Activated CD8-positive, alpha-beta T cell treated with anti-CD3 and anti-CD28 coated beads for 36 hours (primary cell): ENCODE measurements at places on chromosomes 7 and 10.

DNA sequence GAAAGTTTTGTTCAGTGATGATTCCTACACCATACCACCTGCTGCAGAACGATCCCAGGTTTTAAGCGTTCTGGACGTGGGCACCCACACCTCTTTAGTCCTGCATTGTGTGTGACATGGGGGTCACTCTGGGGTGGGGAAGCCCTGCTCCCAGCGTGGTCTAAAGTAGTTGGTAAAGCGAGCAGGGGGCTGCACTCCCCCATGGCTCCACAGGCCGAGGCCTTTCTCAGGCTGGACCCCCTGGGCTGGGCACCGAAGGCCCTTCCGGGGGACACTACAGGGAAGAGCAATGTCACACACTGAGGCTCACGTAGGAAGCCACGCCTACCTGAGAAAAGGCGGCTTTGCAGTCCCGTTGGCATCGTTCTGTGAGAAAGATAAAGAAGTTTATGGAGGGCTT lies 12.3 kb downstream of the BRI3 start:
- DNase-seq: no peak

DNA sequence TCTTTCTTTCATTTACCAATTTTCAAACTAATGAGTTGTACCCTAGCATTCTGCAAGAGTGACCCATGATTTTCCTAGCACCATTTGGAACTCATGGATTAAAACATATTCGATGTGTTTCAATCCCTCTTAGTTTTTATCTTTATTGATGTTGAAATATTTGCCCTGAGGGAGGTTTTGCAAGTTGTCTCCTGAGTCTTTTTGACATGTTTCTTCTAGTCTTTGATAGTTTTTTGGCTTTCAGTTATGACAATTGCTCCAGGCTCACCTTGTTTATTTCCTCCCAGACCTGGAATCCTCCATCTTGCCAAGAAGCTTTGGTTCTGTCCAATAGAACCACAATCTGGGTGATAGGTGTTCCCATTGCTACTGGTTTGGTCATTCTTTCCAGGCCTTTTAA lies 327.8 kb downstream of the WDR11 start:
- no peak for DNase-seq

DNA sequence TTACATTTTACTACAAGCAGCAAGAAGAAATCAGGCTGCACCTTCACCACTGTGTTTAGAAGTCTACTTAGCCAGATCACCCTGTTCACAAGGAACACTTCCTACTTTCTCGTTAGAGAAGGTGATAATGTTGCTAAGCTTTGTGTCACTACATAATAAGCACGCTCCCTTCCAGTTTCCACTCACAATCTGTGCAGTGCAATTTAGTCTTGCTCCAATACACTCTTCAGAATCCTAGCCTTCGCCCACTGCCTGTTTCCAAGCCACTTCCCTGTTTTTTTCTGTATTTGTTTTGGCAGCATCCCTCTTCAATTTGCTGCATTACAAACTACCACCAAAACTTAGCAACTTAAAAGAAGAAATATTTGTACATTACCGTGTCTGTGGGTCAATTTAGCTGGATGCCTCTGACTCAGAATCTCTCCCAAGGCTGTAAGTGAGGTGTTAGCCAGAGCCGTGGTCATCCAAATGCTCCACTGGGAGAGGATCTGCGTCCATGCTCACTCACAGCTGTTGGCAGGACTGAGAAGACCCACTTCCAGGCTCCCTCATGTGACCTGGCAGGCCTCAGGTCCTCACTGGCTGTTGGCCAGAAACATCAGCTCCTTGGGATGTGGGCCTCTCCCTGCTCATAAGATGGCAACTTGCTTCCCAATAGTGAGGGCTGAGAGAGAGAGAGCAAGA lies 110.4 kb downstream of the PON1 start:
- no peak for DNase-seq

DNA sequence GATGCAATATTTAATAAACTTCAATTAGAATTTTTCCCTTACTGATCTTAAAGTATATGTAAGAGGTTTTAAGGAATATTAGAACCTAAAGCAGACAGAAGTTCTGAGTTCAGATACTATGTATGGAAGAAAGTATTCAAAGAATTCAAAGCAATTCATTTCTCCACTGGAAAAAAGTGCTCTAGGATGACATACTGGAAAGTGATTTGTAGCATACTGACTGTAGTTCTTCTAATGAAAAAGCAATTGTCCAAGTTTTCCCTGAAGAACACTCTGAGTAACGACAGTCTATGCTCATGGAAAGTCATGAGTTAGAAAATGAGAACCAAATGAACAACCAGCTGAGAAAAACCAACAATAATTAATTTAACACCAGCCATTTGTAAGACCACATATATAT lies 180.8 kb upstream of the SLC26A5 start:
- no peak for DNase-seq

DNA sequence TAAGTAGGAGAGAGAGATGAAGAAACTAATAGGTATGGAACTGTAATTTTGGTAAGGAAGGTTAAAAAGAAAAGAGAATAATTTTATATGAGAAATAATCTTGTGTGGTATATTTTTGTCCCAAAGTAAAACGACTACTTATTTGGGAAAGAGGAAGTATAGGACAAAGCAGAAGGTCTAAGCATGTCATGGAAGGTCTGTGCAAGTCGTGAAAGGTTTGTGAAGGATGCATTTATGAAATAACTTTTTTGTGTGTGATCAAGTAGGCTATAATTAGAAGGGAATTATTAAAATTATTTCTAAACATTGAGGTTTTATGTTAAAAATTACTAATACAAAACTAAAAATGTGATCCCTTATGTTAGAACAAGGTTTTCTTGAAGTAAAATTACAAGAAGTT lies 63.3 kb downstream of the ZNF783 start:
- no peak for DNase-seq

DNA sequence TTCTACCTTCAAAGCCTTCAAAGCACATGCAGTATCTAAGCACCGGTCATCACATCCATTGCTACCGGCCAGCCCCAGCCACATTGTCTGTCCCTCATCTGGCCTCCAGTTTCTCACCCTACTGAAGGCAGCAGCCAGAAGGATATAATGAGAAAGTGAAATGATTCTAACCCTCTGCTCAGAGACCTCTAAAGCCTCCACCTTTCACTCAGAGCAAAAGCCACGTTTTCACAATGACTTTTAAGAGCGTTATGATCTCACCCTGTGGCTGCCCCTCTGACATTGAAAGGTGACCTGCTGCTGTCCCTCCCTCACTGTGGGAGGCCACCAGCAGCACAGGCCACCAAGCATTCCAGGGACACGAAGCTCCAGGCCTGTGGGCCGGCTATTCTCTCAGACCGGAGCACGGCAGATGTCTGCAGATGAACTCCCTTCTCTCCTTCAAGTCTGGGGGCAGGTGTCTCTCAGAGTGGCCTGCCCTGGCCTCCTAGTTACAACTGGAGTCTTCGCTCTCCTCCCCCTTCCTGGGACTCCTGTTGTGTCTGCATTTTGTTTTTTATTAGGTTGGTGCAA lies 94.9 kb upstream of the EEPD1 start:
- no peak for DNase-seq

- DNase-seq: no peak
Measured at GRCh38 chr7:55260676-55261385, 104.3 kb upstream of the LANCL2 start.

DNA sequence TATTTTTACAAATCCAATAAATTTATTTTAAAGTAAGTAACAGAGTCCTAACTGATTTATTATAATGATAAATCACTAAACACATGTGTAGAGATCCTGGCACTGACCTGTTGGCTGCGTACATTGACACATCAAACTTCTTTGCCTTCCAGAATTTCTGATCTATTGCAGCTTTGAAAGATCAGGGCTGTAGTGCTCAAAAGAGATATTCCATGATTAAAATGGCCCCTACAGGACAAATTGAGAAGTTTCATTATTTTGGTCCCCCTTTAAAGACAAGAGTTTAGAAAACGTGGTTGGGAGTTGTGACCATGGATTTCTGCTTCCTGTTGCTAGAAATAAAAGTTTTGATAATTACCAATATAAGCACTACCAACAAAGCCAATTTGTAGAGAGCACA lies 87.7 kb upstream of the PDK4 start:
- DNase-seq: no peak

- DNase-seq: no peak
Measured at GRCh38 chr10:116688741-116689495, 53.4 kb downstream of the HSPA12A start.

DNA sequence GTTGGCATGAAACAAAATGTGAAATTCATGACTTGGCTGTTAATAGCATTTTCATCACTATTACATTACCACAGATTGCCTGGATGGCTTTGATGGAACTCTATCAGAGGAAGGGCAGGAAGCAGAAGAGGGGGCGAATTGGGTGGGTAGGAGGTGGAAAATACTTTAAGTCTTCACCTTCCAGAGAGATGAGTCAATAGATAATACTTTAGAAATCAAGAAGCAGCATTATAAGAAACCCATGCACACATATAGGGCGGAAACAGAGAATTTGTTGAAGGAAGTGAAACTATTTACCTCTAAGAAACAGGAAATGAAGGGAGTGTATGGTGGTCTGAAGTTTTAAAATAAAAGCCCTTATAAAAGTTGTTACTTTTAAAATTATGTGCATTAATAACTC lies 152.1 kb upstream of the TARP start:
- DNase-seq: peak; percentile 15

DNA sequence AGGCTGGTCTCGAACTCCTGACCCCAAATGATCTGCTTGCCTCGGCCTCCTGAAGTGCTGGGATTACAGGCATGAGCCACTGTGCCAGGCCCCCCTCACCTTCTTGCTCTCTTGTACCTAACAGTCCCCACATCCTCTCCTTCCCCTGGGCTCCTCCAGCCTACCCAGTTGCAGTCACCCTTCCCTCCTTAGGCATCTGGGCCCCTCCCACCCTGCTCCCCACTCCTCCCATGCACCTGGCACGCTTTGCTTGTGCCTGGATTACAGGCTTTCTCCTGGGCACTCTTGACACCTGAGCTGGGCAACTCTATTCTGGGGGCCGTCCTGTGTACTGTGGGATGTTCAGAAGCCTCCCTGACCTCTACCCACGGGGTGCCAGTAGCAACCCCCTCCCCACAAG lies 3.0 kb downstream of the CLDN15 start:
- DNase-seq: no peak

DNA sequence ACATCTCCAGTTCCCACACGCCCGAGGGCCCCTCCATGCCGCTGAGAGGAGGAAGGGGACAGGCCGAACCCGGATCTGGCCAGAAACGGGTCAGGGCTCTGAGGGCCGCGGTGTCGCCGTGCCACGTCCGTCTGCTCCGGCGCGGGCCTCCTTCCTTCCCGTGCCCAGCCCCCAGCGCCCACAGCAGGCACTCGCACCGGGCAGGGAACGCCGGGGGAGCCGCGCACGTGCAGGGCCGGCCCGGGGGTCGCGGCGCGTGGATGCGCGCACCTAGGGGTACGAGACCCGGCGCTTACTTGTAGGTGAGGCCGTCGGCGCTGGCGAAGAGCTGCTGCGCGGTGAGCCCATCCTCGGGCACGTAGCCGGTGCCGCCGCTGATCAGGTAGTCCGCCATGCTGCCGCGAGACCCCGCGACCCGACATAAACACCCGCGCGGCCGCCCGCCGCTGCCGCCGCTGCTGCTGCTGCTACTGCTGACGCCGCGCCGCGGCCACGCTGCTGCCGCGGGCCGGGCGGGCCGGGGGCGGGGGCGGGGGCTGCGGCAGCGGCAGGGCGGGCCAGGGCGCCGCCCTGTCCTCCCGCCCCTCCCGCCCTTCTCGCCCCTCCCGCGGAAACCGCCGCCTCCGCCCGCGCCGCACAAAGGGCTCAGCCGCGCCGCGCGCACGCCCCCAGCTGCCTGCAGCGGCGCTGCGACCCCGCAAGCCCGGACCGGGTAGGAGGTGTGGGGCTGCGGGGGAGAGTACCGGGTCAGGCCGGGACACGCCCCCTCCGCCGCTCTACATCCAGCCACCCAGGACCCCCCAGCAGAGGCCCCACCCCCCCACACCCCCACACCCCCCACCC lies 4.1 kb downstream of the IMPDH1 start:
- DNase-seq: peak; percentile 56

DNA sequence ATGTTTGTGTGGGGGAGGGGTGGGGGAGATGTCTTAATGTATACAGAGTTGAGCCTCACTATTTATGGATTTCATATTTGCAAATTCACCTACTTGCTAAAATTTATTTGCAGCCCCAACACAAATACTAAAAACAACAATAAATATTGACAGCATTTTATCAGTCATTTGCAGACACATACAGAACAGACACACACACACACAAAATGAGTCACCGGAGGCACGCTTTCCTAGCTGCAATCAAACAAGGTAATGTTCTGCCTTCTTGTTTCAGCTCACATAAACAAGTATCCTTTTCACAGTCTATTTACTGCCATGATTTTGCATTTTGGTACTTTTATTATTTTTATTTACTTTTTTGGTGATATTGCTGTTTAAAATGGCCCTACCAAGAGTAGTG lies 88.5 kb downstream of the IPMK start:
- no peak for DNase-seq

GRCh38 chr7:50261593-50261992 lies 42.9 kb upstream of the IKZF1 start:
- peak; percentile 59 for DNase-seq

DNA sequence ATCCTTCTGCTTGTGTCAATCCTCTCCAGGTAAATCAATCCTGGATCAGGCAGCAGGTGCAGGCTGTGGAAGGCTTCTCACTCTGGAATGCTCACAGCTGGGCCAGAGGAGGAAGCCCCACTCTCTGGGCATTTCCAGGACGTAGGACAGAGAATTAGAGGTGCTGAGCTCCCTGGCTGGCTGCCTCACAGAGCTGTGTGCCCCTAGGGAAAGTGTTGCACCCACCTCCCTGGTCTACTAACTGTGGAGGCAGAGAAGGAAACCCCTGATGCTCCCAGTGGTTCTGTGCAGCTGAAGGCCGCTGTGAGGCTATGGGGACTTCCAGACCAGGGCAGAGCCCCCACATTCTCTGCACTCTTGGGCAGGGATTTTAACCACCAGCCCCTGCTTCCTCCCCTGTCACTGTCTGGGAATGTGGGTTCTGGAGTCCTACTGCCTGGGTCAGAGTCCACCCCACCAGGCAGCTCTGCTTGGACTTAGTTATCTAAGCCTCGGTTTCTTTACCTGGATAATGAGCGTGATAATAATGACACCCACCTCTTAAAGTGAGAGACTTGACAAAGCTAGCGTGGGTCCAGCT lies 73.5 kb upstream of the EEPD1 start:
- no peak for DNase-seq

DNA sequence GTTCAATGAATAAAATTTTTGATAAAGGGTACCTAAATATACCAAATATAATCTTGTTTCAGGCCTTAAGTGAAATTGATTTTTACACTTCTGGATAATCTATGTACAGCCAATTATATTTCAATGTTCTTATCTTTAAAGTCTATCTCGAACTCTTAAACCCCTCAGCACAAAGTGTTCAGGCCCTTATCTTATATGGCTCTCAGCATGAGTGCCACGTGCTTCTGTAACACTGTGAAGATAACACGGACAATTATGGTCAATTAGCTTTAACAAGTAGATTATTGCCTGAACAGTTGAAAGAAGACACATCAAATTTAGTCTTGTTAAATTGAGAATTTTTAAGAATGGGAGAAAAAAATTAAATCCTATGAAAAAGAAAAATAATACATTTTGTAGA lies 40.4 kb upstream of the DMTF1 start:
- no peak for DNase-seq
